Hepatocyte (in vitro differentiated cells): ENCODE measurements at places on chromosomes 5 and 9. TPM values are rescaled to one million over a fixed set of nuclear protein-coding genes. Genes with fewer than 3 reads are reported as not detected.

- DNase-seq: no peak
Measured at GRCh38 chr5:147483188-147483790, 26.6 kb downstream of the DPYSL3 start.

- DNase-seq: peak; percentile 34
Measured at GRCh38 chr9:116589392-116590354, 97.4 kb upstream of the TRIM32 start.

GRCh38 chr5:133147815-133148567 lies 96.2 kb downstream of the HSPA4 start:
- no peak for DNase-seq

DNA sequence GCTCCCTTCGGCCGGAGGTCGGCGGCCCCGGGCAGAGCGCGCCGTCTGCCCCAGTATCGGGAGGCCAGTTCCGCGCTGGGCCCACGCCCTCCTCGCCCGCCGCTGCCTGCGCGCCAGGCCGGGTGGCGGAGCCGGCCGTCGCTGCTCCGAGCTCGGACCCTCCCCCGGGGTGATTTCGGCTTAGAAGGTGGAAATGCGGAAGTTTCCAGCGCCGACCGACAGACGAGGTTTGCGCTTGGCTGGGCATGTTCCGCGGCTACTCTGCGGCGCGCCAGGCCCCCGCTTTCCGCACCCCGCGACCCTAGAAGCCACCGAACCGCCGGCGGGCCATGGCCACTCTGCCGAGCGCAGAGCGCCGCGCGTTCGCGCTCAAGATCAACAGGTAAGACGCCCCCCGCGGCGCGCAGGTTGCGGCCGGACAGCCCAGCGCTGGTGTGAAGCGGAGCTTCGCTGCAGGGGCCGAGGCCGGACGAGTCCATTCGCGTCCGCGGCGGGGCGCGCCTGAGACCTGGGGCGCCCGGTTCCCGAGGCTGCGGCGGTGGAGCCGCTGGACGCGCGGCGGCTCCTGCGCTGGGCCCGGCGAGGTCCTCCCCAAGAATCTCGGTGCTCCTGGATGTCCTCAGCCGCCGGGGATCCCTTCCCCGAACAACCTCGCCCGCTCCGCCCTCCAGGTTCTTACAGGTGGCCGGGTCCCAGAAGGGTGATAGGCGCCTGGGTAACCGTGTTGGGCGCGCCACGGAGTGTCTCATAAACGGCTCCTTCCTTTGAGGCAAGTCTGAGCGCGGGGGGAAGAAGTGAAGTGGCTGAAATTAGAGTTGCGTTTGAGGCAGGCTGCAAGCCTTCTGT lies at the start of gene DOCK8:
DOCK8 (plus strand) TSS at position 218 of the 846 bp plus-strand sequence; CDS start at position 330, 112 bp downstream.
- peak; percentile 84 for DNase-seq

- no peak for DNase-seq
Measured at GRCh38 chr9:91522481-91522880, 98.8 kb upstream of the NFIL3 start.

NSUN2 gene
- 31.4 and 34.8 TPM in 2 replicates for total RNA-seq

DNA sequence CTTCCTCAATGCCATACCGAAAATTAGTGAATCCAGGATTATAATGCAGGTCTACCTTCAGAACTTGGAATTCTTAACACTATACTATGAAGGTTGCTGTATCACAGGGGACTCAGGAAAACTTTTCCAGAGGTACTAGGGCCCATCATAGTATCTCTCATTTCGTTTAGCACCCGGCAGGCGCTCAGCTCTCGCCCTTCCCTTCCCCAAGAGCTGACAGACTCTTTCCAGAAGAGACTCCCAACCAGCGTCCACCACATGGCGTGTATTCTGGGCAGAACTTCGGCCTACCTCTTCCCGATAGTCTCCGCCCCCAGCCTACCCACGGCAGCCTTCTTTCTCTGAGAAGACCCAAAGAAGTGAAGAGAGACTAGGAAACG lies 271 bp downstream of the NOL8 start:
- no peak for DNase-seq

DNA sequence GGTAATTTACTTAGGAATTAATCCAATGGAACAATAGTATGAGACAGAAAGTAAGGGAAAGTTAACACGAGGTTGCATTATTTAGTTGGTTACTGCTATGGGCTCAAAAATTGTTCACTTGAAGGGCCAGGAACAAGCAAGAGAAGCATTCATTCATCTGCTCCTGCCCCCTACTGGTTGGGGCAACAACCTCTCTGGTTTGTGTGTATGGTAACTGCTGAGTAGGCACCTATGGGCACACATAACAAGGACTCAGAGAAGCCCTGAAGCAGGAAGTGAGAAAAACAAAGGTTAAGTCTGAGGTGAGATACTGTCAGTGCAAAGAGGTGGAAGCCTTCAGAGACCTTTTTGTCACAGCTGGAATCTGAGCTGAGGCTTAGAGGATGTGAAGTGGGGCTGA lies 34.4 kb upstream of the RANBP6 start:
- DNase-seq: no peak

AQP7 gene
- 8.5 and 11.2 TPM in 2 replicates for total RNA-seq

GRCh38 chr5:36393656-36394428 lies 92.1 kb upstream of the RANBP3L start:
- DNase-seq: no peak

CACNA1B gene
- 0.20 and 0.30 TPM in 2 replicates for total RNA-seq

GABRA1 gene
- 0.16 and 0.30 TPM in 2 replicates for total RNA-seq

DNA sequence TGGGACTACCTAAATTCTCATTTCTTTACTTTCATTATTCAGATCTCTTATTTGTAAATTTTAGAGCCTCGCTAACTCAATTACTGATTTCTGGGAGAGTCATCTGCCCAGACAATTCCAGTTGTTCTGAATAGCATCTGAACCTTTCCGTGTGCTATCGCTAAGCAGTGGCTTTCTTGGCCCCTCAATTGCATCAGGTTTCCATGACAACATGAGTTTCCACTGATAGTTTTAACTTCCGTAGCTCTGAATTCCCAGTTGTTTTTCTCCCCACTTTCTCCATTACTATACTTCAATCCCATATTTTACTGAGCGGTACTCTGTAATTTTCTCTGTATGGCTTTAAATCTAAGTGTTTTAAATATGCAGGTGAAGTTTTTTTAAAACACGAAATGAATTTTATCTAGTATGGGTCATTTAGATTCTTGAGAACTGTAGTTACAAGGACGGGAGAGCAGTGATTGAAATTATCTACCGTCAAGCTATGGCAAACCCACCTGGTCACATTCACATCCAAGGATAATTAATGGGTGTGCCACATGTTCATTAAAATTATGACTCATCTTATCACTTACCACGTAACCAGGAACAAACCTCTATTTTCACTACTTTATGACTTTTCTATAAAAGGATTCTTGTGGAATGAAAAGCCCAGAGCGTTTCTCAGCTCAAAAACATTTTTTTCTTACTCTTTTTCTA lies 223.5 kb upstream of the PCSK5 start:
- no peak for DNase-seq

DNA sequence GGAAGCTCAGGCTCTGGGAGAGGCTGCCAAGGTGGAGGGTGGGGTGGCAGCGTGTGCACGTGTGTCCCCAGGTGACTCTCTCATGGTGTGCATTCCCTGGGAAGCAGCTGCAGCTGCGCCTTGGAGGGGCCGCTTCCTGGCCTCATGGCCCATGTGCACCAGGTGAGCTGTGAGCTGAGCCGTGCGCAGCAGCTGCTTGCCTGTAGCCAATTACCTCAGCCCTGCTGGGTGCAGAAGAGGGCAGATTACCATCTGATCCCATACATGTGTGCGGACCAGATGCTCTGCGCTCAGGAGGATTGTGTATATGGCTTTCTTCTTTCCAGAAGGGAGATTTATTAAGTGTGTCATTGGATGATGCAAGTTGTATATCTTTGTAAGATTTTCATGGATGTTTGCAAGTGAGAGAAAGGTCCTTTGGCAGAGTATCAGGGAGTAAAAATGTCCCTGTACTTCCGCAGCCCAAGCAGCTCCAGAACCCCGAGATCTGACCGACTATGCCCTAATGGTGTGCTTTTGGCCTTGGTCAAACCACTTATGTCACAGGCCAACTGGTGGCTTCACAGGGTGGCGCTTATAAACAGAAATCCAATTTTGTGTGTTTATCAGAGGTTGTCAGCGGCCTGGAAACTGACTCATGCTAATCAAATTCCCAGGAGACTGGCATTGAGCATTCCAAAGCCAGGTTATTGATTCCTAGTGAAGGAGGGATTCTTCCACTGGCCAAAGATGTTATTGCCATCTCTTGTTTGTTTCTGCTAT lies 229.3 kb downstream of the GOLPH3 start:
- no peak for DNase-seq

GRCh38 chr5:119926301-119926700 lies 296.9 kb downstream of the FAM170A start:
- DNase-seq: no peak

DNA sequence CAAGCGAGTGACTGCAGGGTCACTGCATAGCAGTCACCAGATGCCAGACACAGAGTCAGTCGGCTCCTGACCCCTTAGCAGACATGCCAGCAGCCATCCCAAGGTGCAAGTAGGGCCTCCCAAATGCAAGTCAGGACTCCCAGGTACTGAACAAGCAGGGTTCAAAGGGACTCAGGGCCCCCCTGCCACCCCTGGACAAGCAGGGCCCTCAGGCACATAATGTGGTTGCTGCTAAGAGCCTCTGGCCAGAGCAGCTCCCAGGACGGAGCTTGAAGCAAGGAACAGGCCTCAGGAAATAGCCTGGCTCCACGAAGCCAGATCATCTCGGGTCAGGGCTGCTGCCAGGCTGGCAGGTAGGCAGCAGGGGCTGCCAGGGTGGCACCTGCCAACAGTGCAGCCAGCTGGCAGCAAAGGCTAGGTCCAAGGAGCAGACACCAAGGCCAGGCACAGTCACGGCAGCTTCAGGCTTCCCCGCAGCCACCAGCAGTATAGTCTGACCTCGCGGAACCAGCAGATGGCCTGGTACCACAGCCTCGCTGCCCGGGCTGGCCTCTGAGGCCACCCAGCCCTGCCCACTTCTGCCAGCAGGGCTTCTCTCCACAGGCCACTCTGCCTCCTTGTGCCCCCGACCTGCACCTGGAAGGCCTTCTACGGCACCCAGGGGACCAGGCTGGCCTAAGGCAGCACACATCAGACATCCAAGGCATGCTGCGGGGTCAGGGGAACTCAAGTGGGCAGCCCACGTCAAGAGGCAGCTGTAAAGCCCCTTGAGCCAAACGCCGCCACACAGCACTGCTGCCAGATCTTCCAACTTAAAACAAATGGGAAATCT lies 7.4 kb downstream of the EEIG1 start:
- DNase-seq: no peak

DNA sequence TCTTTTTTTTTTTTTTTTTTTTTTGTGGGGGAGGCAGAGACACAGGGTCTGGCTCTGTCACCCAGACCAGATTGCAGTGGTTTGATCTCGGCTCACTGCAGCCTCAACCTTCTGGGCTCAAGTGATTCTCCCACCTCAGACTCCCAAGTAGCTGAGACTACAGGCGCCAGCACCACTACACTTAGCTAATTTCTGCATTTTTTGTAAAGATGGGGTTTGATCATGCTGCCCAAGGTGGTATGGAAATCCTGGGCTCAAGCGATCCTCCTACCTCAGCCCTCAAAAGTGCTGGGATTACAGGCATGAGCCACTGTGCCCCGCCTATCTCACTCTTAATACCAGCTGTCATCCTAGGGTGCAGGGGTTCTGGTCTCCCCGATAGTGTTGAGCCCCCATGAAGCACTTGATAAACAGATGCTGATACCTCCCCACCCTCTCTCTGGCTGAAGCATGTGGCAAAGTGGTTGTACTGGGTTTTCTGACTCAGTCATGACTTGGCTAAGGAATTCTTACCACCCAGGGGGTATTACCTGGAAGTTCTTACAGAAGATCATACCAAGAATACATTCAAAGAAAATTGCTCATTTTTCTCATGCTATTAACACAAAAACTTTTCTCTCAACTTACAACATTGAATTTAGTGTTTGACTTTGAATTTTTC lies 110.2 kb upstream of the DAPK1 start:
- DNase-seq: no peak

DNA sequence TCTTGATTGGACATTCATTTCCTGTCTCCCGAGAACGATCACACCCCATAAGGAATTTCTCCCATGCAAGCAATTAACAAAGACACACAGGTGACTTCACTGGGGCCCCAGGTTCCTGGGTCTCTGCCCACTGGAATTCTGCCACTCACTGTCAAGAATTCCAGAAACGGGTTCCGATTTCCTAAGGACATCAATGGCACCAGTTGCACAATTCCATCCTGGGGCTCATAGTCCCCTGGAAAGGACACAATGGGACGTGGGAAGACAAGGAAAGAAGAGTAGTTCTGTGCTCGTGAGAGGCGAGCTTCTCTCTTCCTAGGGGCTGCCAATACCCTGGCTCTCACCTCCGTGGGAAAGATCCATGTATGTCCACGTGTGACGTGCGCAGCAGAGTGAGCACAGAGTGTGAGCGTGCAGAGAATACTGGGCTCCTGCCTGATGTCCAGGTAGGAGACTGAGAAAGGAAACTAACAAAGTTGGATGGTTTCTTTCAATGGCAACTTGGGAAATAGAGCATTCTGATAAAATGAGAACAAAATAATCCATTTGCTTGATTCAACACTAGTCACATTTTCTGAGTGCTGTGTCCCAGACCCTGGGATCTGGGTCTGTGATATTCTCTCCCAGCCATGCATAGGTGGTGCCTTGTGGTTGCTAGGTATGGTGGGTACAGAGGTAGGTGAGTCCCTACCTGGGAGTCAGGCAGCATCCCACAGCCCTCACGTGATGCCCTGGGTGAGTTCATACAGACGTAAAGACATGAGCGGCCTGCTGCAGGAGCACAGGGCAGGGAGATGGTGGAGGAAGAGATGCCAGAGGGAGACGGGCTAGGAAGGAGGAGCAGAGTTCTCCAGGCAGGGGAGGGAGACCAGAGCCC lies 159.8 kb downstream of the COL23A1 start:
- DNase-seq: no peak

DNA sequence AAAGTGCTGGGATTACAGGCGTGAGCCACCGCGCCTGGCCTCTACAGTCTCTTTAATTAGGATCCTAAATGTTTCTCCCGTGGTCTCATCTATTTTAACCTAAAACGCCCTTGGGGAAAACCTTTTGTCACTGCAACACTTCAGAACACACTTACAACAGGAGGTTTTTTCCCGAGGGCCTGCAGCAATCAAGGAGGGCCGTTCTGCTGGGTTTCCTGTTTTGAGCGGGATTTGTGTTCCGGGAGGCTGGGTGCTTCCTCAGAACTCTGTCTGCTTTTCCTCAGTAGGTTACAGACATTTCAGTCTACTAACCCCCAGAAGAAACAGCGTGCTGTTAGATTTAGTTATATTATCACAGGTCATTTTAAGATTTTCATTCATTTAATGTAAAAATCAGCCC lies 65.4 kb upstream of the IRX4 start:
- DNase-seq: no peak

DNA sequence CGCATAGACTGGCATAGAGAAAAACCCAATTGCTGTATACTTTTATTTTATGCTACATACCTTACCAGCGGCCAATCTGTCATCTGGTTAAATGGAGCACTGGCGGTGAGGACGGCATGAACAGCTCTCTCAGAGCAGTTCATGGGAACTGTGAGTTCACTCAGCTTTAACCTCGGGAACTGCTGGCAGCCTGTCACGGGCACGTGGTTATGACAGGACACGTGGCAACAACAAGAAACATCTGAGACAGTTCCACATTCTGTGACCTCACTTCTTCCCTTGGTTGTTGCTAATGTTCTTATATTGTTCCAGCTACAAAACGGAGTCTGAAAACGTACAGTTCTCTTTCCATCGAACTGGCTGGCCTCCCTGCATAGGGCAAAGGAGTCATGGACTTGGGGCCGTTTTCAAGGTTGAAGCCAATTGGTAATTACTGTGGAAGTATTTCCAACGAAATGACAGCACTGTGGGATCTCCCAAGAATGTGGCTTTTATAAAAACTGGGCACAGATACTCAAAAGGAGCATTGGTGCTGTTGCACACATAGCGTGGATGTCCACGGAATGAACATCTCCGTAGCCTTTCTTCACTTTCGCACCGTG lies 246.3 kb upstream of the DAP start:
- DNase-seq: no peak

CEL gene
- 2.4 and 4.4 TPM in 2 replicates for total RNA-seq

SPATA31E1 gene
- 0.08 TPM in 1 of 2 replicates, not detected in the other for total RNA-seq
